ENCODE measurements at places on chromosomes 6 and 20.

DNA sequence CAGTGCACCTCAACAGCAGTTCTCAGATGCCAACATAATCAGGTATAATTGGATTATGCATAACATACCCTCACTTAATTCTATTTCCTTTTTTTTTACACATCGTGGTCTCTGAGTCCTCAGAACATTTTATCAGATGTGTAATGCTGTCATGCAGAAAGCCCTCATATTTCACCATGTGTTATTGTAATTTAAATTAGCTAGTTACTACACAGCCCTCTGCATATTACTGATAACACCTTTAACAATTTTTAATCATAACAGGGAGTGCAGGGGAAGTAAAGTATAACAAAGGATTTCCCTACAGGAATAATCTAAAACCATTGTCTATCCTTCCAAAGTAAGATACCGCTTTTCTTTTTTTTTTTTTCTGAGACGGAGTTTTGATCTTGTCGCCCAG lies 91.9 kb upstream of the CCDC28A start:
- DNase-seq: no peak

- DNase-seq: no peak
Observed at GRCh38 chr6:169813969-169814368, 62.5 kb downstream of the ERMARD start.

DNA sequence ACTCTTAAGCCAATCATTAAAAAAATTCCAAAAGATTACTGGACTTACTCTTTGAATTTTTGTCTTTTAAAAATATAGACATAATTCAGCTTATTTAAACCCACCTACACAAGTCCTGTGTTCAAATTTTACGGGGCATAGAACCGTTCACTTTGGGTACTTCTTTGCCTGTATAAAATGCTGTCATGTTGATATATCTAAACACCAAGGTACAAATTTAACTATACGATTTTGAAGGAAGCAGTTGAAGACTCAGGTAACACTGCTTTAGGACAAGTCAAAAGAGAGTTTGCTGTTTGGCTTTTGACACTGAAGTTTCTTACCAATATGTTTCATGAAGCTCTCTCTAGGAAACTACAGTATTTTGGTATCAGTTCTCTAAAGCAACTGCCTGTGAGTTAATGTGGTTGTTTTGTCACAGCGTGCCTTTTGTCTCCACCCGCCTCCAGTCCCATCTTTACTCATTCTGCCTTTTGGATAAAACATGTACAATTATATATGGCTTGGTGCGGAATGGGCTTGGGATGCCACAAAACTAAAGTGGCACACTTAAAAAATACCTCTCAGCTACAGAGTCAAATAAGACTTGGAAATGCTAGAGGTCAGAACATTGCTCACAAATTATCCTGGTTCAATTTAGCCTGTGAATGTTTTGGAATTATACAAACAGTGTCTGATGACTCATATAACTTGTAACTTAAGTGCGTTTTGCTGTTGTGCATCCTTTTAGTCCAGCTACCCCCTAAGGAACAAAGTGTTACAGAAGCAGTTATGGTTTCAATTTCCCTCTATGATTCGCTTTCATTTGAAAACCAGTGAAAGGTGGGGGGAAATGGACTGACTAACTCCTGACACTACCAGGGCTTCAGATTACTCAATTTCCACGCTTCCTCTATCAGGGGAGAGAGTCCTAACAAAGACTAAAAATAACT lies 38.7 kb downstream of the RGS17 start:
- no peak for DNase-seq

DNA sequence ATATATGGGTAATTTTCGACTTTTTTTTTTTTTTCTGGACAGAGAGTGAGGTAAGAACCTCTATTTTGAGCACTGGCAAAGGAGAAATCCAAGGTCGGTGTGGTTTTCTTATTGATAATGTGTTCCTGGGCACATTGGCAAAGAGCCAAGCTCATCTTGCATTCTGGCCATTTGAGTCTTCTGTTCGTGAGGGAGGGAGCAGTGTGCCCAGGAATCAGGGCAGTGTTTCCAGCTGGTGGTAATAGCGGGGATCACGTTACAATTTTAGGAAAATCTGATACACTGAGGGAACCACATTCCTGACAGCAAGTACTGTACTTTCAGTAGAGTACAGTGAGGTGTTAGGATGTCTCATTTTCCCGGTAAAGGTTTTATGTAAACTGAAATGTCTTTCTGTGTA lies 442.3 kb upstream of the MAP3K7 start:
- no peak for DNase-seq

DNA sequence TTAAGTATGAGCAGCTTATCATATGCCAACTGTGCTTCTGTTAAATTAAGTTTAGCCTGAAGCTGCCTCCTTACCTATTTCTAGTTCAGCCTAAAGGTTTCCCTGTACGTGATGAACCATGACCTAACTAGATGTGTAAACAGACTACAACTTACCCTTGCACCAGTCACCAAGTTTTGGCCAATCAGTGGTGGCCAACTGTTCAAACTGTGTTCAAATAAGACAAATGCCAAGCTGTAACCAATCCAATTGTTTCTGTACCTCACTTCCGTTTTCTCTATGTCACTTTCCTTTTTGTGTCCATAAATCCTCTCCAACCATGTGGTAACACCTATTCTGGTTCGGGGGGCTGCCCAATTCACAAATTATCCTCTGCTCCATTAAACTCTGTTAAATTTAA lies 6.0 kb upstream of the SLC2A10 start:
- no peak for DNase-seq

DNA sequence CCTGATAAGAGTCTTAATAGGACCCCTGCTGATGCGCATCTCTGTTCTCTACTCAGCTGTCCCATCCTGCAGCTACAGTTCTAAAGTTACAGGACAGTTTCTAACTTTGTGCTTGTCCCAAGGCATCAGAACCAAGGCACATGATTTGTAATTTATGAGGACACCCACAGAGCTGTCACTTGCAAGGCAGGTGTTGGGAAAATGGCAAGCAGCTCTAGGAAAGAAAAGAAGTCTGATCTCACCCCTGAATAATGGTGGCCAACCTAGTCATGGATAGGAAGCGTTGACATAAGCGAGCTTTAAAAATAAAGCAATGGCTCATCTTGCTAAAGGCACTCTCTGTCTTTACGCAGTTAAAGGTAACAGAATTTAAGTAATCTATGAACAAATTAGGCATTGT lies 127.6 kb upstream of the VGLL2 start:
- DNase-seq: no peak

DNA sequence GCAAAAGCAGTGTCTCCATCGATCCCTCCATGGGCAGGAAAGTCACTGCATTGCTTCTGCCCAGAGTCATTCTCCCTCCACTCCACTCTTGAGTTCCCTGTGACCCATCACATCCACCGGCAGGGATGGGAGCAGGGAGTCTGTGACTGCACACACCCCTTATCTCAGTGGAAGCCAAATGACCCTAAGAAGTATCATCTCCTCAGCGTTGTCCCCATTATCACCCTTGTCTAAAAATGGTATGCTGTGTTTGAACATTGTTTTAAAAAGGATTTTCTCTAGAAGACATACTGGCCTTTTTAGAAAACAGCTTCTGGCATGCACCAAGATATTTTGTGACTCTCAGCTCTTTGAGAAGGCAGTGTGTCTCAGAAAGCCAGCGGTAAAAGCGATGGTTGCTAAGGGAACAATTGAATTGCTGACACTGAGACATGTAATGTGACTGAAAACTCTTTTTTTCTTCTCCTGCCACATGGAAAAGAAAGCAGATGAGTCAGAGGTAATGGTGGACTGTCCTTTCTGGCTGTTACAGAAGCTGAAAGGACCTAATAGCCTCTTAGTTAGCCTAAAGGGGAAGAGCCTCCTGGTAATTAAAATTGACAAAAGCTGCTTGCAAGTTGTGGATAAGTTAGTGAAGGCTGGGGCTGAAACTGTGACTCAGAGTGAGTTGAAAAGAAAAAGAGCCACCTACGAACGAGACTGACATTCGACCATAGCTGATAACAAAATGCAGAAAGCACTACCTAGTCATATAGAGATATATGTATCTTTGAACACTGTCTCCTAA lies 120.5 kb downstream of the MAP3K7 start:
- no peak for DNase-seq

- DNase-seq: no peak
Observed at GRCh38 chr20:59752704-59753460, 148.5 kb downstream of the PHACTR3 start.

GRCh38 chr20:6142348-6142993 lies 19.6 kb upstream of the FERMT1 start:
- no peak for DNase-seq

DNA sequence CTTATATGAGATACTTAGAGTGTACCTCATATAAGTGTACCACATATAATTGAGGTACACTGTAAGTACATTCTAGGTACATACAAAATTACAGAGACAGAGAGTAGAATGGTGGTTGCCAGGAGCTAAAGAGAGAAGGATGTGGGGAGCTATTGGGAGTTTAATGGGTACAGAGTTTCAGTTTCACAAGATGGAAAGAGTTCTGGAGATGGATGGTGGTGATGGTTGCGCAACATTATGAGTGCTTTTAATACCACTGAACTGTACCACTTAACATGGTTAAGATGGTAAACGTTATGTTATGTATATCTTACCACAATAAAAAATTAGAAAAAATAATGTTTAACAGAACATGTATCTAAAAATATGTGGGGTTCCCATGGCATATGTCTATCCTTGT lies 69.4 kb downstream of the PRND start:
- DNase-seq: no peak

DNA sequence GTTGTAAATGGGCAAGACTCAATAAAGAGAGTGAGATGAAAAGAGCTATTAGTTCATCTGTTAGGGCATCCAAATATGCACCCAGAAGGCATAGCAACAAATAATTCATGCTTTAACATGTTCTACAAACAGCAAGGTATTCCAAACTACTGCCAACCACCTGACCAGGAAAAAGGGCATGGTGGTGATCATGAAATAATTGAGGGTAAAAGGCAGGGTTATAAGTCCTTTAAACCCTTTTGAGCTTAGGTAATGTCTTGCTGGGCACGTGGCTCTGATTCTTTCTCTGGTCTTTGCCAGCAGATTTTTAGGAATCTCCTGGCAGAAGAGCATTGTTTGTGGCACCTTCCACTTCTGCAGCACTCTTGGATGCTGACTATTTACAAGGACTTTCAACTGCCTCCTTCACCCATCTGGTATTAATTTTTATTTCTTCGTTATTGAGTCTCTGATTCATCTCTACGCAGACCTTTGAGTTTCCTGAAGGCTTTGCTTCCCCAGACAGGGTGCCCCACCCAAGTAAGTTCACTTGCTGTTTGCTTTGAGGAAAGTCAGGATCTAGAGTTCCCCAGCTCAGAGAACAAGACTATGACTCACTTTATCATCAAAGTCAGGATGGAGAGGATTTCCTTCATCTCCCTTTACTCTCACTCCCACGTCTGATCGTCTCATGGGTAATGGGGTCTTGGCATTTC lies 83.4 kb upstream of the NEDD9 start:
- no peak for DNase-seq

DNA sequence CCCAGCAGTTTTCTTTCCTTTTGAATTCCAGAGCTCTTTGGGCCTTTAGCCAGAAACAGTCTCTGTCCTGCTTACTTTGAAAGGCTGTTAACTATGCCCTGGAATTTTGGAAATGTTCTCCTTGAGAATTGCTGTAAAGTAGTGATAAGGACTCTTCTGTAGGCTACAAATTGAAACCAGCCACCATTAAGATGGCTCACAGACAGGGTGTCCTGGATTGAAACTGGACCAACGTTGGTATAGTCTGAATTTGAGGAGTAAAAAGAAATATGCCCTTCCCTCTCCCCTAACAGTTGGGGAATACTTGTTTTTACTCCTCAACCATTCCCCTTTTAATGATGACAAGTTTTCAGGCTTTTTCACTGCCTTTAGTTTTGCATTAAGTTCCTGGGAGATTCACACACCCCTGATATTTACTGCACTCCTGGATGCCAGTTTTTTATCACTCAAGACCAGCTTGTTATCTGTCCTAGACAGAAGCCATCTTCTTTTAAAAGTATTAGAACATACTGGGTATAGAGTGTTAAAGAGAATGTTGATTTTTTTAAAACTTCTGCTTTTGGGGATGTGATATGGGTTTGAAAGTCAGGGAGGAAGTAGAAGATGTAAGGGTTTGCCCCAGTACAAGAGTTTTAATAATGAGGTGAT lies 21.9 kb downstream of the TOP1 start:
- DNase-seq: no peak

GRCh38 chr20:32241807-32242206 lies 34.1 kb downstream of the POFUT1 start:
- DNase-seq: no peak

- DNase-seq: no peak
Observed at GRCh38 chr6:135651964-135652755, 154.6 kb upstream of the AHI1 start.

Data from NCI-H187 treated with DMSO at 0.1 percent for 48 hours (cell line).